ENCODE measurements at places on chromosomes 2 and 18.
A peak's percentile ranks its signal among the peaks of the same experiment; 100 is the strongest.

DNA sequence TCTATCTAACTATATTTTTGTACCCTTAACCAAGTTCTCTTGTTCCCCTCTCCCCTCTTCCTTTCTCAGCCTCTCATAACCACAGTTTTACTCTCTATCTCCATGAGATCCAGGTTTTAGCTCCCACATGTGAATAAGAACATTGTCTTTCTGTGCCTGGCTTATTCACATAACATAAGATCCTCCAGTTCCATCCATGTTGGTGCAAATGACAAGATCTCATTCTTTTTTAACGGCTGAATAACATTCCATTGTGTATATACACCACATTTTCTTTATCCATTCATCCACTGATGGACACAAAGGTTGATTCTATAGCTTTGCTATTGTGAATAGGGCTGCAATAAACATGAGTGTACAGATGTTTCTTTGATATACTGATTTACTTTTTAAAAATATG, 83.9 kb upstream of the TMEM178A start:
- no peak for DNase-seq

DNA sequence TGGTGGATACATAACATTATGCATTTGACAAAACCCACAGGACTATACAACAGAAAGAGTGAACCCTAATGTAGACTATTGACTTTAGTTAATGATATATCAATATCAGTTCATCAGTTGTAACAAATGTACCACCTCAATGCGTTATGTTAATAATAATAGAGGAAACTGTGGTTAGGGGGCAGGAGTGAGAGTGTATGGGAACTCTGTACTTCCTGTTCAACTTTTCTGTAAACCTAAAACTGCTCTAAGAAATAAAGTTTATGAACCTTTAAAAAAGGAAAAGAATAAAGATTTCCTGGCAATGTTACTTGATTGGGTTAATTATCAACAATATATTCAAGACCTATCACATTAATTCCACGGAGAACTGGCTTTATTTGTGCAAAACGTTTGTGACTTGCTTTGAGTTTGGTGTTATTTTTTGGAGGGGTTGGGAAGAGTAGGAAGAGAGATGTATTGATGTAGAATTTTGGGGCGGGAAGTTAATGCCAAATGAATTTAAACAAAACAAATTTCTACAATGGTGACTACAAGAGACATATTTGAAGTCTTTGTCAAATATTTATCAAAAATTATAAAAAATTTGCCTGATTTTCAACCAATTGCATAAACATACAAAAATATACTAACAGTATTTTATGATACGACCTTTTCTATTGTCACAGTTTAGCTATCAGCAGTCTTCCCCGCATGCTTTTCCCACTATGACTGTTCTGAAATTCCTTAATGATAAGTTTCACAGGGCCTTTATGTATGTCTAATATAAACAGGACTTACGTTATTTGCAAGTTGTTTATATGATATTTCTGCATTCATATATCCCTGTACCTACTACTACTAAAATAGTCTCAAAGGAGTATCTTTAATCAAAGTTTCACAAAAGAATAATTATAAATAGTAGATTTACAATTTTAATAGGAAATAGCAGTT, 2.1 kb upstream of the RTN4 start:
- DNase-seq: no peak

DNA sequence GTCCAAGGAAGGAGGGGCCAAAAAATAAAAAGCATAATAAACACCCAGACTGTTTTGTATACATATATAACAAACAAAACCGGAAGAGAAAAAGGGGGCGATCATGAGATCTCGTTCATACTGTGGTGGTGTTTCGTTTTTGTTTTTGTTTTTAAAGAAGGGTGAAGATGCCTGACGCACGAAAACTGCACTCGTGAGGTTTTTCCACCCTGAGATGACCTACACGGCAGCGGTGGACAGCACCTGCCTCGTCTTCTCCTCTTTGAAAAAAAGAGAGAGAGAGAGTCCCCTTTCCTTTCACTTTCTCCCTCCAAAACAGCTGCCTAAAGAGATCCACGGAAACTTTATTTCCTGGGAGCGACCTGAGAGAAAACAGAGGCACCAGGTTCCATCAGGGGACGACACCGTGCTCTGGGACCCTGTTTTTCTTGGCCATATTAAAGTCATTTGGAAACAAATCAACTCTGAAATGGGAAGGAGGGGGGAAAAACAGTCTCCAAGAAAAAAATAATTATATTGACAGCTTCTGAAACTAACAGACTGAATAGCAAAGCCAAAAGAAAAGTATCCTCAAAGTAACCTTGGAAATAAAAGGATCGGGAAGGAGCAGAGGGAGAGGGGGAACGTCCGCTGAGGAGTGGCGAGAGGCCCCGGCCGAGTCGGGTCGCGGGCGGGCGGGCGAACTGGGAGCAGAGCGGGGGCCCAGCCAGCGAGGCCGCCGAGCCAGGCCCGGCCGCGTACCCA, 3.5 kb downstream of the POU3F3 start:
- DNase-seq: no peak

DNA sequence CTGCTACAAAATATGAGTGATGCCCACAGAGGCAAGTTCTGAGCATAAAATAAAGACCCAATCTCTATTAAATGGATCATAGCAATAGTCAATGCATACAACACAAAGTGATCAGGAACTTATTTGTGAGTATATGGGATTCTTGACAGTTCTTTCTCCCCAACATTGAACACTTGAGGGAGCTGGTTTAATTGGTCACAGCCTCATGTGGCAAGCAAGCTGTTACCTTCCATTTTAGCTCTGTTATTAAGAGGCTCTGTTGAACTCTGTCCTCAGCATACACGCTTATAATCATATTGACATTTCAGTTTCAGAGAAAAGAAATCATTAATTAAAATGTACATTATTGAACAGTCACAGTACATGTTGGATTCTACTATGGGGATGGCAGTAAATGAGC, 37.6 kb upstream of the PAX3 start:
- no peak for DNase-seq

GRCh38 chr2:240302041-240302440, 133.4 kb upstream of the GPC1 start:
- DNase-seq: no peak

- DNase-seq: peak; percentile 9
These were observed at the start of gene ASB18 for GRCh38 chr2:236264256-236264655. ASB18 (minus strand) TSS chr2:236264406; CDS start chr2:236264345, 61 bp downstream.

DNA sequence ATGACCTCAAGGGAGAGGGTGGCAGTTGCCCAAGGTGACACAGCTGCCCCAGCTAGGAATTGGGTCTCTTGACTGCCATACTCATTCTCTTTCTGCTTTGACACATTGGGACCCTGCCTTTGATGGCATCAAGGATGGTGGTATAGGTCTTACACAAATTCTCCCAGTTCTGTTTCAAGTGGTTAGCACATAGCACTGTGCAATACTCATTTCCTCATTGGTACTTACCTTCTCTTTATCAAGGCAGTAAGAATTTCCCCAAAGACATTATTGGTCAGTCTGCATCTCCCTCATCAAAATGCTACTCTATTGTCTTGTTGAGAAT, 35.9 kb upstream of the CCDC93 start:
- DNase-seq: no peak

DNA sequence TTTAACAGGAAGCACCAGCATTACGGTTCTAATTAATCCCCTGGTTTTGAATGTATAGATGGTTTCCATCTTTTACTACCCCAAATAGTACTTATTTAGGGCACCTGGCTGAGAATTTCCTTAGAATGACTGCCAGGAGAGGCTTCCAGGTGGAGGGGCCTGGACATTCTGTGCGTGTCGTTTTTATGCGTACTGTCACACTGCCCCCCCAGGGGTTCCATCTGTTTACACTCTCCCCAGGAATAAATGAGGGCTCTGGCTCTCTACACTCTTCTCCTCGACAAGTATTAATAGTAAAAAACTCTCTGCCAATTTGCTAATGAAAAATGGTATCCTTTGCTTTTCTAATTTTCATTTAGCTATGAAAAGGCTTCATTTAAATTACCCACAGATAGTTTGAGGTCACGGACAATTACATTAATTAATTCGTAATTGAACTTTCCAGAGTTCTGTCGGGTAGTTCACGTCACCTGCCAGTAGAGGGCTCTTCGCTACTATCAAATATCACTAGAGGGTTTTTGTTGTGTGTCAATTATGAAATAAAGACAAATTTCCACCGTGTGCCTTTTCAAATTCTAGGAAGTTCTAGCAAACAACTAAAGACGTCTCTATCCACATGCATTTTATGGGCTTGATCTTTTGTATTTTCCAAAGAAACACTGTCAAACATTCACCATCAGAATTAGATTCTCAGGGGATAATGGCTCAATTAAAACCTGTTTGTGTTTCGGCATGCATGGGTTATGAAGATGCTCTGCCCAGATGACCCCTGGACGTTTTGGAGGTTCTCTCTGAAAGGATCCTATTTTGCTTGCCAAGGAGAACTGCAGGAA, 88.8 kb upstream of the ASB18 start:
- peak; percentile 37 for DNase-seq

DNA sequence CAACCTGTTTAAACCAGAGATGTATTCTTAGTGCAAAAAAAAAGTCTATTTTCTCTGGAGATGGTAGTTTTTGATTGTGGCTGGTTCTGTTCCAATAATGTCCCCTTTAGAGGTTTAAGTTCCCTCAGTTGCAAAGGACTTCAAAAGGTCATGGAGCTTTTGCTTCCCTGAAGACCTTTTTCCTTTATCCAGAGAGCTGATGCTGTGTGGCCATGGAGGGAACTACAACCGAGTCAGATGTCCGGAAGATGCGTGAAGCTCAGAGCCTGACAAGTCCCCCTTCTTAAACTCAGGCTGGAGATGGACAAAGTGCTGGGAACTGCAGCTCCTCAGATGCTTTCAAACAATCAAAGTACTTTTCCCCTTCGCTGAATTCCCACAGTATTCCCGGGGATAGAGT, 176.1 kb downstream of the TMEM18 start:
- no peak for DNase-seq

- DNase-seq: no peak
These were observed 206.8 kb downstream of the VAPA start for GRCh38 chr18:10120622-10121021.

DNA sequence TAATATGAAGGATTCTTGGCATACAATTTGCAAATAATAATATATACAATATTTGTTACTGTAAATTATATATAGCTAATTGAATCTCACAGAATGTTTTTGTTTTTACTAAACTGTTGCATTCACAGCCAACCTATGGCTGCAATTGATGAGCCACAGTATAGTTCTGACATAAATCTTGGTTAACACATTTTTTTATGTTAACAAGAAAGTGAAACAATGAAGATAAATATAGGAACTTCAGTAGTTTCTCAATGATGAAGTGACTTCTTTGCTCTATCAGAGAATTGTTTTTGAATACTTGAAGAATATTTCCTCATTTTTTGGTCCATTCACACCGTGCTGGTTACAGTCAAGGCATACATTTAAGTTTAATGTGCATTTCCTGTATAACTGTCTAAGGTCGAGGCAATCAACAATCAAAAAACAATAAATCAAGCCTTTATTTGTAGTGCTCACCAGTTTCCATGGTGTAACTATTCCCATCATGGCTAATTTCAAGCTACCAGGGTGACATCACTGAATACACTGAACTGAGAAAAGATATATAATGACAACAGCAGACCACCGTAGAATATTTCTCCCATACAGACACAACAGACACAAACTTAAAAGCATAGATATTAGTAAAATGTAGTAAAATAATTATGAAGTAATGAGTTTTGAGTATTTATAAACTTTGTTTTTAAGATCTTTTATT, 12.9 kb upstream of the ETAA1 start:
- no peak for DNase-seq

GRCh38 chr2:172211512-172211911, 108.8 kb upstream of the DLX2 start:
- peak; percentile 64 for DNase-seq

GRCh38 chr2:102662833-102663232, 43.5 kb downstream of the SLC9A2 start:
- no peak for DNase-seq

- DNase-seq: peak; percentile 7
These were observed 1.6 kb downstream of the CAVIN2 start for GRCh38 chr2:191845248-191845715.

GRCh38 chr2:111702119-111702803, 181.7 kb downstream of the ANAPC1 start:
- DNase-seq: peak; percentile 68

DNA sequence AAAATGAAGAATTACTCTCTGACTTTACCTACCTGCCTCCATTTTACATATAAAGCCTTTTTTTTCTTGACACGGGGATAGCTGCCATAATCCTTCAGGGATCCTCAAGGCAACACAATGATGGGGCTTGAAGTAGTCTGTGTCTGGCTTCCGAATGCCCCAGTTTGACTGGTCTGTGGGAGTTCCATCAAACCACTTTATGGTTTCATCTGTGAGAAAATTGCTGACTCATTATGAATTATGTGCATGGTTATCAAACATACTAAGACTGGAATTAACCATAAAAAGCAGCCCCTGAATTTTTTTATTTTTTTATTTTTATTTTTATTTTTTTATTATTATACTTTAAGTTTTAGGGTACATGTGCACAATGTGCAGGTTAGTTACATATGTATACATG, 117.5 kb downstream of the PLA2R1 start:
- peak; percentile 2 for DNase-seq

GRCh38 chr2:86470890-86471289, 29.7 kb downstream of the KDM3A start:
- no peak for DNase-seq

- no peak for DNase-seq
These were observed 42.5 kb downstream of the PSMA8 start for GRCh38 chr18:26176134-26176533.
